ENCODE measurements at places on chromosomes 16 and 17.

DNA sequence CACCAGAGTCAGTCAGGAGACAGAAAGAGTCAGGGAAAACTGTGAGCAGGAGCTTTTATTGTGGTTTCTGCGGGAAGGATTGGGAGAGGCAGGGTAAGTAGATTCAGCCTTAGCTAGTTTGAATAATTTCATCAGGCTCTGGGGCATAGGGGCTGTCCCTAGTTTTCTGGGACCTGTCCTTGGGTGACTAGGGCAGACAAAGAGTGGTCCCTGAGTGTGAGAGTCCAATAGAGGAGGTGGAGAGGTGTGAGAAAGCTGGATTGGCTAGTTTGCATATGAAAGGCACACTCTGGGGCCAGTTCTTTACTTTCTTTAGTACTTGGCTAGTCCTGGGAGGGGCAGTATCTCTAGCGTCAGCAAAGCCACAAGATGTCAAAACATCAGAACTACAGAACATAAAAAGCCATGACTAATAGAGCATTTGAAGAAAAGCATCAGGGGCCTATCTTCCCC is 255.6 kb downstream of the HS3ST3A1 start:
- no peak for DNase-seq

DNA sequence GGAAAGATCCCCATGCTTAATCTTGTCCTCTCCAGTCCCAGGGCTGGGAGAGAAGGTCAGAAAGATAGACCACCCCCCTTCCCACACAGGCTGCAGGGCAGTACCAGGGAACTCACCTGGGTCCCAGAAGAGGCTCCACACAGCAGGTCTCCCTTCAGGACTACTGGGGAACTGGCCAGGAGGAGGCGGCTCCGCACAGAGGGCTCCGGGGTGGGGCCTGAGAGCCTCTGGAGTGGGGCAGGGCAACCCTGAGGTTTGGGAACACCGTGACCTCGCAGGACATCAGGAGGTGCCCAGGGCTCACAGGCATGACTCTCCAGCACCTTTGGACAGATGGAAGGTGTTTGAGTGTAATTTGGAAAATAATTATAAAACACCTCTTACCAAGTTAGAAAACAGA is 11.0 kb downstream of the ABCA3 start:
- DNase-seq = no peak

DNA sequence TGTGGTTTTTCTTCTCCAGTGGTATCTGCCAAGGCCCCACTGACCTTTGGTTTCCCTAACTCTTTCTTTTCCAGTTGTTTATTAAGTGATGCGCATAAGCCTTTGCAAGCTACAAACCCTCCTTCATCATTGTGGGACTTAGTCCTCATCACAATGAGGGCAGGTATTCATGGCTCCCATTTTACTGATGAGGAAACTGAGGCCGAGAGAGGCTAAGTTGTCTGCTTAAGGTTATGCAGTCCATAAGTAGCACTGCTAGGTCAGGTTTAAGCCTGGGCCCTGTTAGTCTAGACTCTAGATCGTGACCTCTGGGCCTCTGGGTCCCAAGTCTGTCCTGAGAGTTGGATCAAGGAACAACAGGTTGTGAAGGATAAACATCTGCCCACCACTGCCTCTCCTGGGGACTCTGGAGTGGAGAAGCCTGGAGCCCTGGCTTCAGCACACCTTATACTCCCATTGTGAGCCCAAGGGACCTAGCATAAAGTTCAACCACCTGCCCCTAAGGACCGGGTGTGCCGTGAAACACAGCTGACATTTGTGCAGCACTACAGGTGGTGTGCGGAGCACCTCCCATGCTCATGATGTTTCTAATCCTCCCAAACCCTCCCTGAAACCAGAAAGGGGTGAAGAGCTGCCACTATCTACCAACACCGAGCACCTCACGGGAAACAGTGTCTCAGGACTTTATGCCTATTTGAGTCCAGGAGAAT is 5.2 kb upstream of the KCNH6 start:
- no peak for DNase-seq

DNA sequence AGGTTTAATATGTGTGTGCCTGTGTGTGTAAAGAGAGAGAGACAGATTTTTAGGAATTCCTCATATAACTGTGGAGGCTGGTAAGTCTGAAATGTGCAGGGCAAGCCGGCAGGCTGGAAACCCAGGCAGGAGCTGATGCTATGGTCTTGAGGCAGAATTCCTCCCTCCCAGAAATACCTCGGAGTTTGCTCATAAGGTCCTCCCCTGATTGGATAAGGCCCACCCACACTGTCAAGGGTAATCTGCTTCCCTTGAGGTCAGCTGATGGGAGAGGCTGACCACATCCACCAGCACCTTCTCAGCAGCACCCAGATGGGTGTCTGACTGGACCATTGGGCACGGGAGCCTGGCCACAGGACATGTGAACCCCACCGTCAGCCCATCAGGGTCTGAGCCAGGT is 42.4 kb downstream of the C16orf95 start:
- DNase-seq = no peak
